ENCODE measurements at places on chromosomes 16 and 17.

GRCh38 chr16:67790071-67790470 is 16.3 kb downstream of the RANBP10 start:
- no peak for DNase-seq

DNA sequence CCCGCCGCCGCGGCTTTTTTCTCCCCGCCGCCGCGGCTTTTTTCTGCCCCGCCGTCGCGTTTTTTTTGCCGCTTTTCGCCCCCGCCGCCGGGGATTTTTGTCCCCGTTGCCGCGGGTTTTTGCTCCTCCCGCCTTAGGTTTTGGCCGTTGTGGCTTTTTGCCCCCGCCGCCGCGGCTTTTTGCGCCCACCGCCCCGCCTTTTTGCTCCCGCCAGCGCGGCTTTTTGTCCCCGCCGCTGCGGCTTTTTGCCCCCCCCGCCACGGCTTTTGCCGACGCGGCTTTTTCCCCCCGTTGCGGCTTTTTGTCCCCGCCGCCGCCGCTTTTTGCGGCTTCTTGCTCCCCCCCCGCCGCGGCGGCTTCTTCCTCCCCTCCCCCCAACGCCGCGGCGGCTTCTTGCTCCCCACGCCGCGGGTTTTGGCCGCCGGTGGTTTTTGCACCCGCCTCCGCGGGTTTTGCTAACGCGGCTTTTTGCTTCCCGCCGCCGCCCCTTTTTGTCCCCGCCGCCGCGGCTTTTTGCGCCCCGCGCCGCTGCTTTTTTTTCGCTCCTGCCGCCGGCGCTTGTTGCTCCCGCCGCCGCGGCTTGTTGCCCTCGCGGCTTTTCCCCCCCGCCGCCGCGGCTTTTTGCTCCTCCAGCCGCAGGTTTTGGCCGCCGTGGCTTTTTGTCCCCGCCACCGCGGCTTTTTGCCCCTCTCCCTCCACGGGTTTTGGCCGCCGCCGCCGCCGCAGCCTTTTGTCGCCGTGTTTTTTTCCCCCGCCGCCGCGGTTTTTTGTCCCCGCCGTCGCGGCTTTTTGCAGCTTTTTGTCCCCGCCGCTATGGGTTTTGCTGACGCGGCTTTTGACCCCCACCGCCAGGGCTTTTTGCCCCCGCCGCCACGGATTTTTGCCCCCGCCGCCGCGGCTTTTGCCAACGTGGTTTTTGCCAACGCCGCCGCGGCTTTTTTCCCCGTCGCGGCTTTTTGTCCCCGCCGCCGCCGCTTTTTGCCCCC is 150.3 kb downstream of the KCNJ18 start:
- no peak for DNase-seq

- DNase-seq = peak; percentile 17
Measured at GRCh38 chr17:29956225-29956624, 14.8 kb downstream of the EFCAB5 start.

DNA sequence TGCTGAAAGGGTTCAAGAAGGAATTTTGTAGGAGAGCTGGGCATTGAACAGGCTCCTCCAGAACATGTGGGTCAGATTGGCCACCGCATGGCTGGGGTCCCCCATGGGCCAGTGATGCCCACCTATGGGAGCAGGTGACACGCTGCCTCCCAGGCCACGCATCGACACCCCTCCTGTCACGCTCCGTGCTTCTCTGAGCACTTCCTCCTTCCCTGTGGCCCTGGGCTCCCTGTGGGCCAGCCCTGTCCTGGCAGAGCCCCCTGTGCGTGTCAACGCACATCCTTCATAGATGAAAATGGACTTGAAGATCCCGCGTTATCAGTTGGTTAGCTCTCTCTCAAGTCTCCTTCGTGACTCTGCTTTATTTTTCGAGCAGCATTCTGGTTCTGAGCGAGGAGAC is 160.3 kb downstream of the RPTOR start:
- DNase-seq = no peak

GRCh38 chr16:83312718-83313245 is 495.0 kb upstream of the HSBP1 start:
- no peak for DNase-seq

GRCh38 chr16:1771188-1771863 is at the start of gene NME3:
Gene NME3 (minus strand): TSS chr16:1771543. CDS start chr16:1771534, 9 bp downstream.
- DNase-seq = peak; percentile 80

DNA sequence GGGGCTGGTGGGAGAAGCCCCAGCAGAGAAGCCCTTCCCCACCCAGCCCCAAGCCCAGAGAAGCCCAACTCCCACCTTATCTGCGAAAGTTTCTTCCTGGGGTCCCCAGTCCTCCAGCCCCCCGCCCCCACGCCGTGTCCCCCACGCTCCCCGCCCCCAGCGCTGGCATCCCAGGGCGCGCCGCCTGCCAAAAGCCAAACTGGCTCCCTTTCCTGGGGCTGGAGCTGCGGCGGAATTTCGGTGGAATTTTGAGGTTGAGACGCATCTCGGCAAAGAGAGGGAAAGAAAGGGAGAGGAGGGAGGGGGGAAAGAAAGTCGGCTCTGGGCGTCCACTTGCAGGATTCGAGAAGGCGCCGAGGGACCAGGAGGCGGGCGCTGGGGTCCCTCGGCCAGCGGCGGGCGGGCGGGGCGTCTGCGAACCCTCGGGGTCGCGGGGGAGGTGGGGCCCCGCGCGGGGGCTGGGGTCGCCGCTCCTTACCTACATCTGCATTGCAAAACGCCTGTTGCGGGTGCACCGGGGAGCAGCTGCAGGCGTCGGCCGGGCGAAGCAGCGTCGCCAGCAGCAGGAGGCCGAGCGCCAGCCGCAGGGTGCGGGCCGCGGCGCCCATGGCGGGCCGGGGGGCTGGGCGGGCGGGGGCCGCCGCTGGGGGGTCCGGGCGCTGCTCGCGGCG is 571 bp downstream of the TIMP2 start:
- no peak for DNase-seq

- DNase-seq = no peak
Measured at GRCh38 chr17:29972277-29972676, 30.8 kb downstream of the EFCAB5 start.

GRCh38 chr17:63926164-63926563 is 6.0 kb downstream of the CD79B start:
- no peak for DNase-seq

DNA sequence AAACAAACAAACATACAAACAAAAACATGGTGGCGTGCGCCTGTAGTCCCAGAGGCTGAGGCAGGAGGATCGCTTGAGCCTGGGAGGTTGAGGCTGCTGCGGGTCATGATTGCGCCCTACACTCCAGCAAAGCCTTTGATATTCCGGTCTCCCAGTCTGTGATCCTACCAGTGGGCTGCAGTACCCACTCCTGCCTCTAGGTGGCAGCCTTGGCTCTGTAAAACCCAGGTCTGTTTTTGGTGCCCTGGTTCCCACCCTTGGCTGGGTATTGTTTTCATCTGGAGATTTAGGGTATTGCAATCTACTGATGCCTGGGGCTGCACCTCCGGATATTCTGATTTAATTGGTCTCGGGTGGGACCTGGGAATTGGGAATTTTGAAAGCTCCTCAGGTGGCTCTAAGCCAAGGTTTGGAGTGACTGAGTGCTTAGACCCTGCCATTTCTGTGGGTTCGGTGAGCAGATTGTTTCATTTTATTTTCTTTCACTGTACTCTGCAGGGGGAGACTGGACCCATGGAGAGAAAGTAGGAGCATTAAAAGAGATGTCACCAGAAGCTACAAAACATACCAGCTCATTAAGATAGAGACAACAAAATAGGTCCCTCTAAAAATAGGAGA is 40.5 kb downstream of the MYH3 start:
- peak; percentile 88 for DNase-seq

Measured in hematopoietic multipotent progenitor cell treated with erythropoietin and hydrocortisone succinate and interleukin-3 and kit ligand, for 6 days (in vitro differentiated cells).